ENCODE measurements at places on chromosomes 13 and 19. TPM values are rescaled to one million over a fixed set of nuclear protein-coding genes. Genes with fewer than 3 reads are reported as not detected.

DNA sequence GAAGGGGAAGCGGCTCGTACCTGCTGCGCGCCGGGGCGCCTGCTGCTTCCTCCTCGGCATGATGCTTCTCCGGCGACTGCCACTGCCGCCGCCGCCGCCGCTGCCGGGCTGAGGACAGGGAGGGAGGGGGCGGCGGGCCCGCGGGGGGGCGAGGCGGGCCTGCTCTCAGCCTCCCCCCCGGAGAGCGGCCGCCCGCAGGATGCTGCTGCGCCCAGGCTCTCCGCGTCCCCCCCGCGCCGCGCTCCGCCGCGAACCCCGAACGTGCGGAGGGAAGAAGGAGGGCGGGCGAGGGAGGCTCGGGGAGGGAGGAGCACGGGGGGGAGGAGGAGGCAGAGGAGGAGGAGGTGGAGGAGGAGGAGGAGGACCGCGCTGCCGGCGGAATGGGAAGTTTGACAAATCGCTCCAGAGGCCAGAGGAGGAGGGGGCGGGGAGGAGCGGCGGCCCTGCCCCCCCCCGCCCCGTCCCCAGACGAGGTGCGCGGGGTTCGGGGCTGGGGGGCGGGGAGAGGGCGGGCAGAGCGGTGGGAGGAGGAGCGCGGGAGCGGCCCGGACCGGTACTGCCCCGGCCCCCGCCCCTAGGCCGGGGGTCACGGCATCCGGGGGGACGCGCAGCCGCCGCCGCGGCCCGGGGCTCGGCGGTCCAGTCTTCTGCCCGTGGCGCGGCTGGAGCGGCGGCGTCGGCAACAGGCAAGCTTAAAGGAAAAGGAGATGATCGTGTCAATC lies at the start of gene TSHZ3:
Gene TSHZ3 (minus strand): TSS at position 277 of the 722 bp plus-strand sequence. CDS start 217 bp downstream, at position 60.
- no peaks in the 10 kb centered on the region for H3K36me3 ChIP-seq
- DNase-seq = peak; percentile 80
- H3K27ac ChIP-seq = peak within 1 kb of the TSS; percentile 92
- peaks cover 19% of the 10 kb centered on the region for H3K4me1 ChIP-seq

EBI3 gene
- total RNA-seq = 5.9 TPM

DNA sequence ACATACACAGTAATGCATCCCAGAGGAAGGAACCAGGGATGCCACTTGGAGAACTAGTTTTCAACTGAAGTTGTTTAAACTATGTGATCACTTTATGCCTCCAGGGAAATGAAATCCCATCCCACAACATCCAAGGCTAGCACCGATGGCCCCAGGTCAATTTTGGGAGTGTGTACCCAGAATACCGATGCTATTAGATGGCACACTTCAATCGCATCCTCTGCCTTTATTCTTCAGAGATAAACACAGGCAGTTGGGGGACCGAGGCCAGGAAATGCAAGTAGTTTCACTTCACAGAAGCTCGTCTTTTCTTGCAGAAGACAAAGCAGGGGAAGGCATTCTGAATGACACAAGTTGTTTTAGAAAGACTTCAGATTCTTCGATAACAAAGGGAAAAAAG lies 13.8 kb downstream of the STK24 start:
- peaks cover 25% of the 10 kb centered on the region for H3K4me1 ChIP-seq
- no peaks in the 10 kb centered on the region for H3K27me3 ChIP-seq
- H3K27ac ChIP-seq = no peak overlapping the region
- no peak overlapping the region for H3K4me3 ChIP-seq
- no peaks in the 10 kb centered on the region for H3K36me3 ChIP-seq

WIZ gene
- 10.6 TPM for total RNA-seq

- H3K4me1 ChIP-seq = no peaks in the 10 kb centered on the region
- no peak overlapping the region for H3K27ac ChIP-seq
- no peak for DNase-seq
- H3K27me3 ChIP-seq = no peaks in the 10 kb centered on the region
- H3K4me3 ChIP-seq = no peak overlapping the region
- no peaks in the 10 kb centered on the region for H3K36me3 ChIP-seq
These were observed 12.3 kb upstream of the RASA3 start for GRCh38 chr13:114144606-114145244.

DNA sequence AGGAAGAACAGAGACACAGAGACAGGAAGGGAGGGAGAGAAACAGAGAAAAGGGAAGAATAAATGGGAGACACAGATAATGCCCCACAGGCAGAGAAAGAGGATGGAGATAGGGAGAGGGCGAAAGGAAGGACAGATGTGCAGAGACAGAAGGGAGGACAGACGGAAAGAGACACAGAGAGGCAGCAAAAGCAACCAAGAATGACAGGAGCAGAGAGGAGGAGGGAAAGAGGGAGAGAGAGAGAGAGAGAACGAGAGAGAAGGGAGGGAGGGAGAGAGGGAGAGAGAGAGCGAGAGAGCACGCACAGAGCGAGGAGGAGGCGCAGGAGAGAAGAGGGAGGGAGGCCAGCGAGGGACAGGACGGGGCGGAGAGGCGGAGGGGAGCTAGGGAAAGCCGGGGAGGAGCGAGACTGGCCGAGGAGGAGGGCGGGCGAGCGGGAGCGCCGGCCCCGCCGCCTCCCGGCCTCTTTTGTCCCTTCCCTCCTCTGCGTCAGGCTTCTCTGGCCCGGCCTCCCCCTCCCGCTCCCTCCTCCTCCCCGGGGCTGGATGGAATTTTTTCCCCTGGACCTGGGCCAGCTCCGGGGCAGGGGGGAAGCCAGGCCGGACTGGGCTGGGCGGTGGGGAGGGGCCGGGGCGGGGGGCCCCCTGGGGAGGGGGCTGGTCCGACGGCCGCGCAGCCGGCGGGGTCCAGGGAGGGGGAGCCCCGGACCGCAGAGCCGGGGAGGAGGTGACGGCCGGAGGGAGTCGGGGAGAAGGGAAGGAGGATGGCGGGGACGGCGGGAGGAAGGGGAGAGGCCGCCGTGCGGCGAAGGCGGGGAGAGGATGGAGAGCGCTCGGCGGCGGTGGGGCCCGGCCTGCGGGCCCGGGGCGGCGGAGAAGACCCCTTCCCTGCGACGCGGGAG lies 4.2 kb upstream of the SPACA6 start:
- peaks cover 20% of the 10 kb centered on the region for H3K4me1 ChIP-seq
- no peaks in the 10 kb centered on the region for H3K36me3 ChIP-seq
- H3K27ac ChIP-seq = peak overlapping the region; percentile 98

- peaks cover 12% of the 10 kb centered on the region for H3K4me1 ChIP-seq
- H3K36me3 ChIP-seq = no peaks in the 10 kb centered on the region
- H3K27me3 ChIP-seq = no peaks in the 10 kb centered on the region
- no peak for DNase-seq
- peak overlapping the region; percentile 40 for H3K27ac ChIP-seq
These were observed 14.2 kb upstream of the SLC15A1 start for GRCh38 chr13:98766697-98767096.

PROZ gene
- total RNA-seq = 5.4 TPM

- H3K4me3 ChIP-seq = no peak overlapping the region
- no peak for DNase-seq
- H3K36me3 ChIP-seq = no peaks in the 10 kb centered on the region
- peaks cover 8% of the 10 kb centered on the region for H3K4me1 ChIP-seq
- no peak overlapping the region for H3K27ac ChIP-seq
- H3K27me3 ChIP-seq = no peaks in the 10 kb centered on the region
These were observed 418.9 kb downstream of the ZNF536 start for GRCh38 chr19:30791088-30791487.

- H3K27ac ChIP-seq = no peak overlapping the region
- no peak overlapping the region for H3K4me3 ChIP-seq
- H3K27me3 ChIP-seq = no peaks in the 10 kb centered on the region
- DNase-seq = no peak
- no peaks in the 10 kb centered on the region for H3K36me3 ChIP-seq
These were observed 5.3 kb upstream of the PTPRS start for GRCh38 chr19:5345895-5346386.

ZNF492 gene
- total RNA-seq = not detected

DNA sequence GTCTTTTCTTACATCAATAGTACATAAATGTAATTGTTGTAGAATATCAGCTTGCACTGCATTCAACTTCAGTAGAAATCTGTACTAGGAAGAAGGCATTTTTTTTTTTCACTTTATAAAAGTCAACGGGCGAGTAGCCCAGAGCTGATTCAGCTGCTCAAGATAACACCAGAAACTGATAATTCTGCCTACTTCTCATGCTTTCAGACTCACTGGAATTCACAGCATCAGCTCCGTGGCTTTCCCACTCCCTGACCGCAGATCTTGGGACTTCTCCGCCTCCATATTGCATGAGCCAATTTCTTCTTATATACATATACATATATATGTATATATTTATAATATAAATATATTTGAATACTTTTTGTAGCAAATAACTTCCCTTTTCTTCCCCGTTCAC lies 263.1 kb upstream of the RXFP2 start:
- no peaks in the 10 kb centered on the region for H3K27me3 ChIP-seq
- no peak overlapping the region for H3K4me3 ChIP-seq

CPB2 gene
- 54.6 TPM for total RNA-seq

DNA sequence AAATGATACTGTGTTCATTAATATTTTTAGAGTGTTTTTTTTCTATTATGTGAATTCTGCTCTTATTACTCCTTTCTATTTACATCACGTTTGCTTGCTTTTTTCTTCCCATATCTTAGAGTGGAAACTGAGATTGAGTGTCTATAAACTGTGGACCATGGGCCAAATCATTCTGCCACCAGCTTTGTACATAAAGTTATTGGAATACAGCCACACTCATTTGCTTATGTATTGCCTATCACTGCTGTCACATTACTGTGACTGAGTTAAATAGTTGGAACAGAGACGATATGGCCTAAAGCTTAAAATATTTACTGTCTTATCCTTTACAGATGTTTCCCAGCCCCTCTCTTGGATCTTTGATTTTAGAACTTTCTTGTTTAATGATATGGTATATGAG lies 260.4 kb downstream of the MAB21L1 start:
- H3K4me1 ChIP-seq = no peaks in the 10 kb centered on the region
- H3K27me3 ChIP-seq = no peaks in the 10 kb centered on the region
- DNase-seq = no peak

CKM gene
- total RNA-seq = 1.3 TPM

OR7D2 gene
- 0.80 TPM for total RNA-seq

DNA sequence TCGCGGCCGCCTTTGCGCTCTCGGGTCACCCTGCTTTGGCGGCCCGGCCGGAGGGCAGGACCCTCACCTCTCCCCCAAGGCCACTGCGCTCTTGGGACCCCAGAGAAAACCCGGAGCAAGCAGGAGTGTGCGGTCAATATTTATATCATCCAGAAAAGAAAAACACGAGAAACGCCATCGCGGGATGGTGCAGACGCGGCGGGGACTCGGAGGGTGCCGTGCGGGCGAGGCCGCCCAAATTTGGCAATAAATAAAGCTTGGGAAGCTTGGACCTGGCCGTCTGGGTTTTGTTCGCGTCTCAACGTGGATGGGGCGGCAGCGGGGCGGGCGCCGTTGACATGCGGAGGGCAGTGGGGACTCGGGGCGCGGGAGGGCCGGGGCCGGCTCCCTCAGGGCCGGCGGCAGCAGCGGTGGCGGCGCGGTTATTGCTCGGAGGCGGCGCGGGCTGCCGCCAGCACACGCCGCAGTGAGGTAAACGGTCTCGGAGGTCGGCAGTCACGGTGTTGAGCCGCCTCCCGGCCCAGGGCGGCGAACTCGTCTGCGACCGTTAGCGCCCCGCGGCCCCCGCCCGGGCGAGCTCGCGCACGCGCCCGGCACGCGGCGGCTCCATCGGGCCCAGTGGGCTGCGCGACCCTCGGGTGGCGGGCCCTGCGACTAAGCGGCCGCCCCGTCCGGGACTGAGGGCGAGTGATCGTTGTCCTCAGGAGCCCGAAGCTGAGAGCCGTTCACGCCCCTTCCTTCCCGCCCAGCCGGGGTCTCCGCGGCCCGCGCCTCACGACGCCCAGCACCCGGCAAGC lies 9.4 kb downstream of the CBARP start:
- DNase-seq = no peak
- H3K27me3 ChIP-seq = no peaks in the 10 kb centered on the region
- peaks cover 17% of the 10 kb centered on the region for H3K4me1 ChIP-seq
- no peaks in the 10 kb centered on the region for H3K36me3 ChIP-seq

DNA sequence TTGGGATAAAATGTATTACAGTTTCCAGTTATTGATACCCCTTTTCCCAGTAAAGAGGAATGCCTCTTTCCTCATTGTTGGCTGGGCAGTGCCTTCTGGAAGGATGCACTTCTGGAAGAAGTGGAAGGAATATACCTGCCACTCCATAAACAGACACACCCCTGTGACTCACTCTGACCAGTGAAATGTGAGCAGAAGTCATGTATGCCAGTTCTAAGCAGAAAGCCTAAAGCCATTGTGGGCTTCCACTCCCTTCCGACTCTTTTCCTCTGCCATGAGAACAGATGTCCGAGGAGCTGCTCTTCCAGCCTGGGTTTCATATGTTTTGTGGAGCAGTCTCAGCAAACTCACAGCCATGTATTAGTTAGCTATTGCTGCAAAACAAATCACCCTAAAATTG lies 166.1 kb upstream of the SERP2 start:
- no peak overlapping the region for H3K4me3 ChIP-seq
- no peaks in the 10 kb centered on the region for H3K27me3 ChIP-seq
- H3K4me1 ChIP-seq = no peaks in the 10 kb centered on the region
- DNase-seq = no peak
- H3K36me3 ChIP-seq = no peaks in the 10 kb centered on the region

- peaks cover 8% of the 10 kb centered on the region for H3K4me1 ChIP-seq
- no peak overlapping the region for H3K4me3 ChIP-seq
- no peaks in the 10 kb centered on the region for H3K36me3 ChIP-seq
- H3K27ac ChIP-seq = peak overlapping the region; percentile 86
- DNase-seq = peak; percentile 83
- H3K27me3 ChIP-seq = no peaks in the 10 kb centered on the region
These were observed 2.4 kb upstream of the ARGLU1 start for GRCh38 chr13:106570299-106570852.

TRPM4 gene
- total RNA-seq = 7.0 TPM

DNA sequence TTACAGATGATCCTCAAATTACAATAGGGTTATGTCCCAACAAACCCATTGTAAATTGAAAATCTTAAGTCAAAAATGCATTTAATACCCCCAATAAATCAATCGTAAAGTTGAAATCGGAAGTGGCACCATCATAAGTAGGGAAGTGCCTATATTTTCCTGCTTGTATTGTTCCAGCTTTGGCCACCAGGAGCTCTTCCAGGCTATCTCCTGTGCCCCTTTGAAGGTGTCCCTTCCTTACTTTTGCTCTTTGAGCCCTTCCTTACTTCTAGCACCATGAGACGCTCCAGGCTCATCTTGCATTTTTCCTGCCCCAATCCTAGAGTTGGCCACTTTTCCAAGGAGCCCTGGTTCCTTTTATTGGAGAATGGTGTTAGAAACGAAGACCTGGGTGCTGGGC lies 163.0 kb upstream of the TSC22D1 start:
- no peaks in the 10 kb centered on the region for H3K36me3 ChIP-seq
- no peaks in the 10 kb centered on the region for H3K27me3 ChIP-seq
- H3K27ac ChIP-seq = no peak overlapping the region
- H3K4me3 ChIP-seq = no peak overlapping the region
